ENCODE measurements at places on chromosomes 7 and 10. TPM values are rescaled to one million over a fixed set of nuclear protein-coding genes. Genes with fewer than 3 reads are reported as not detected.

- no peak for DNase-seq
These were observed 994.4 kb upstream of the LRRTM3 start for GRCh38 chr10:65931291-65932070.

GRCh38 chr7:150756858-150757257, 19.6 kb downstream of the GIMAP5 start:
- DNase-seq: no peak

GRCh38 chr7:47932466-47933037, 15.7 kb downstream of the PKD1L1 start:
- no peak for DNase-seq

GRCh38 chr10:91049296-91049987, 128.6 kb upstream of the ANKRD1 start:
- DNase-seq: no peak

DNA sequence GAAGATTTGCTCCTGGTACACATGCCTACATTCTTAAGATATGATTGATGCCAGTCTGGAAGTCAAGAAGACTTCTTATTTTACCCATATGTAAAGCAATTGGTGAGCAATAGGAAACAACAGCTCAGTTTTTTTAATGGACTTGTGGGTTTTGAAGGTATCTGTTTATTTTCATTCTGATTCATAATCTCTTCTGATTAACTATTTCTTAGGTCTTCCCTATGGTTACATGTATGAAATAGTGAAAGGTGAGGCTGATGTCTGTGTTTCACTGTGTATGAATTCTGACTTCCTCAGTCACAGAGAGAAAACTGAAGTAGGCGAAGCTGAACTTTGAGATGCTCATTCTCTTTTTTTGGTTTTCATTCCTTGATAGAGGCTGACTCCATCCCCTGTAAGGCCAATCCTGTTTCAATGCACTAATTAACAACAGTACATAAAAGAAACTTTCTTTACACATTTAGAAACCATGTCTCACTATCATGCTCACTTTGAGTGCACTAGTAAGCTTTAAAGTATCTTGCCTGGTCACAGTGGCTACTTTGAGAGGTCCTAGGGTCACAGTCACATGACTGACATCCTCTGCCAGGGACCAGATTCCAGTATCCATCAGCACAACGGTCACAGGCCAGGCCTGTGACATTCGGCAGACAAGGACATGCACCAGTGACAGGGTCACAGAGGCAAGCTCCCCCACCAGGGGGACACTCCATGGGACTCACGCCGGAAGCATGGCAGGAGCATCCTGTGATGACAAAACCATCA, 59.5 kb upstream of the LAMB1 start:
- no peak for DNase-seq

DNA sequence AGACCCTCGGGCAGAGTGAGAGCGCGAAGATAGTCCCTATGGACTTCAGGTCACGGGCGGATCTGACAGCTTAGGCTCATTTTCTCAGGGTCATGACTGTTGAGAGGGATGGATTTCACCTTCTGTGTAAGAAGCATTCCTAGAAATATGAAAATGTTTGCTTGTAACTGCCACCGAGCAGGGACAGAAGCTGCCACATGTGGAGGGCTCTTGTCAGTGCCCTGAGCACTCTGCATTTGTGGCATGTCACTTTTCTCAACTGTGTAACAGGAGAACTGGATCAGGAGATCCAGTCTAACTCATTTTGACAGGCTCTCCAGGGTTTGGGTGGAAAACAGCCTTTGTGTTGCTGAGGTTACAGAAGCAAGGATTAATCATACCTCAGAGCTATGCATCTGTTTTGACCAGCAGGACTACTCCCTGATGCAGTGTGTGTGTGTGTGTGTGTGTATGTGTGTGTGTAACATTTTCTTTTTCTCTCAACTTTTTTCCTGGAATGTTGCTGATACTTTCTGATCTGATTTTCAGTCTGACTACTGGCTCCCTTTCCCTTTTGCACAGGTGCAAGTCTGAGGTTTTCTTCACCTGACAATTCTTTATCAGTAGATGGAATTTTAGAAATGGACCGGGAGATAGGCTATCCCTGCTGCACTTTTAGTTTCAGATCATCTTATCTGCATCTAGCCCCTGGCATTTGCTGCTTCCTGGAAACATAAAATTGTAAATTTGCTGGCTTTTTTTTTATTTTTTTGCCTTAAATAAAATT, 183.3 kb downstream of the STK31 start:
- DNase-seq: no peak

- DNase-seq: no peak
These were observed 295.0 kb downstream of the PARD3 start for GRCh38 chr10:34520084-34520483.

- no peak for DNase-seq
These were observed 56.5 kb upstream of the CTBP2 start for GRCh38 chr10:125216861-125217260.

DNA sequence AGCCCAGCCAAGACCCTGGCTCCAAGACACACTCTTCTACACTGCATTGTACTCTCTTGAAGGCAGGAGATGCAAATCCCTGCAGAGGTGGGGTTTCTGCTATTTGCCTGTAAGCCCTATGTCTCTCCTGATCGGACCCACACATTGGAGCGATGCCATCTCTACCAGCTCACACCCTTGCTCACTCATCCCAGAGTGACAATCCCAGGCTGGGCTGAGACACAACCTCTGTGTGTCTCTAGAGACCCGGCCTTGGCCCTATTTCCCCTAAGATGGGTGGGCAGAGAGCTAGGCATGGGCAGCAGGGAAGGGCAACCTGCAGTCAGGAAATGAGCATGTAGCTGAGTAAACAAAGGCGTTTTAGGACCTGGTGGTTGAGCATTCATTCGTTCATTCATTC, 25.6 kb downstream of the CCDC3 start:
- no peak for DNase-seq

DNA sequence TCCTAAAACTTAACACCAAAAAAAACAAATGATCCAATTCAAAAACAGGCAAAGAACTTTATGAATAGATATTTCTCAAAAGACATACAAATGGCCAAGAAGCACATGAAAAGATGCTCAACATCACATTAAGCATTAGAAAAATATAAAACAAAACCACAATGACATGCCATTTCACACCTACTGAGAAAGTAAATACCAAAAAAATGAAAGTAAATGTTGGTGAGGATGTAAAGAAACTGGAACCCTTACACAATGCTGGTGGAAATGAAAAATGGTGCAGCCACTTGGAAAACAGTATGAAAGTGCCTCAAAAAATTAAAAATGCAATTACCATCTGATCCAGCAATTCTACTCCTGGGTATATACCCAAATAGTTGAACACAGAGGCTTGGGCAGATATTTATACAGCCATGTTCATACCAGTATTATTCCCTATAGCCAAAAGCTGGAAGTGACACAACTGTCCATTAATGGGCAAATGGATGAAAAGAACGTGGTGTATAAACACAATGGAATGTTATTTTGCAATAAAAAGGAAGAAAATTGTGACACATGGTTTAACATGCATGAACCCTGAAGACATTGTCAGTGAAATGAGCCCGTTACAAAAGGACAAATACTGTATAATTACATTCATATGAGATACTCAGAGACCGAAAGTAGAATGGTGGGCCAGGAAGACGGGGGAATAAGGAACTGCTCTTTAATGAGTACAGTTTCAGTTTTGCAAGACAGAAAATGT, 89.0 kb downstream of the JMJD1C start:
- DNase-seq: no peak

- DNase-seq: no peak
These were observed 25.3 kb upstream of the PWWP2B start for GRCh38 chr10:132371641-132372081.

- no peak for DNase-seq
These were observed 414.2 kb upstream of the PODXL start for GRCh38 chr7:131970602-131971001.

GRCh38 chr7:55308186-55308929, 56.8 kb upstream of the LANCL2 start:
- DNase-seq: no peak

DNA sequence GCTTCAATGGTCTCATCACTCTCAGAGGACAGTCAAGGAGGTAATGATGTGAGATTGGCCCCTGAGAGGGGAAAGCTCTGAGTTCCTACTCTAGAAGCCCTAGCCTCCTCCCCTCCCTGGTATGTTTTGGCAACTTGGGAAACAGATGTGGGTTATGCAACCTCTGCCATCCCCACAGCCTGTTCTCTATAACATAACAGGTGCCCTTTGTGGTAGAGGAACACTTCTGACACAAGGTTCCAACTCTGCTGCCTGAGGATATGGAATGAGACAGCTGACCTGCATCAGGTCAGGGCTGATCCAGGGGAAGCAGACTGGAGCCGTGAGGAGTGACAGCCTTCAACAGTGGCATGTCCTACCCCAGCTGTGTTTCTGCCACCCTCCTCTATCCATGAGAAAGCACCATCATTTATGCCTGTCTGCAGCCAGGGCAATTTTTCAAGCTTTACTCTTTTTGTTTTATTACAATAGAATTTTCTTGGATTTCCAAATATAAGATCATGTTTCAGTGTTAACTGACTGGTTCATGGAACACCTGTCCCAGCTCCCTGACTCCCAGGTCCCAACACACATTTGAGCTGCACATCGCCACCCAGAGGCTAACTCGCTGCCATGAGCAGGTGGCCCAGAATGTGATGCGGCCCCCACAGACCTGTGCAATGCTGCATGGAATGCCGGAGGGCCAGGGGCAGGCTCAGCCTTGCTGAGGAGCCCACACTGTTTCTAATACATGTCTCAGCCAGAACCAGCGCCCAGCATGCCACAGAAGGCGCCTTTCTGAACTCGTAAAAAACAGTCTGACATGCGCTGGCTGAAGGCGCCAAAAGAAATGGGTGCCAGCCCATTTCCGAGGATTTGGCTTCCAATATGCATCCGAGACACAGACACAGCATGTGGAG, 124.8 kb upstream of the CHST15 start:
- DNase-seq: no peak

GRCh38 chr7:139495580-139496125, 12.2 kb upstream of the KLRG2 start:
- DNase-seq: no peak

DNA sequence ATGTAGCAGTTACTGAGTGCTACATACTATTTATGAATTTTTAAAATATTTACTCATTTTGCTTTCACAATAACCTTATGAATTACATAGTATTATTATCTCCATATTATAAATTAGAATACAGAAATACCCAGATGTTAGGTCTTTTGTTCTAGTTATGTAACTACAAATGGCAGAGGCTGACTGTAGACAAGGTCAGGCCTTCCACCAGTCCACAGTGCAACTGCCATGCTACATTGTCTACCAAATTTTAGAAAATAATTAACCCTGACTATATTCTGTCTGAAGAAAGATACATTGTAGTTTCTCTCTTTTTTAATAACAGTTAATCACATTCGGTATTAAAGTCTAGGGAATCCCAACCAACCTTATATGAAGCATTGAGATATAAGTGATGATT, 280.9 kb downstream of the MALRD1 start:
- no peak for DNase-seq

- no peak for DNase-seq
These were observed 39.1 kb upstream of the TNPO3 start for GRCh38 chr7:129093867-129094456.

DNA sequence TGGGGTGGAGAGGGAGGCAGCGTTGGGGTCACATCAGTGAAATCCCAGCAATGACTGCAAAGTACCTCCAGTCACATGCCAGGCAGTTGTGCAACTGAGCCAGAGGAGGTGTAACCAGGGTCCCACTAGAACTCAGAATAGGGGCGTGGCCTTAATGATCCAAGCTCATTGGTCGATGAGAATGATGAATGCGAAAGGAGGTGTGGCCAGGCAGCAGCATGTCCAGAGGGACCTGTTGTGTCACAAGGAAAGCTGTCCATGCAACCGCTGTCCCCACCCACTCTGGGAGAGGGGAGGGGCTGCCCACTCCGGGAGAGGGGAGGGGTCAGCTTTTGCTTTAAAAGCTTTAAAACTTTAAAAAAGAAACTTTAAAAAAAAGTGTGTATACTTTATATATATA, 25.3 kb upstream of the MTPAP start:
- DNase-seq: no peak

DNA sequence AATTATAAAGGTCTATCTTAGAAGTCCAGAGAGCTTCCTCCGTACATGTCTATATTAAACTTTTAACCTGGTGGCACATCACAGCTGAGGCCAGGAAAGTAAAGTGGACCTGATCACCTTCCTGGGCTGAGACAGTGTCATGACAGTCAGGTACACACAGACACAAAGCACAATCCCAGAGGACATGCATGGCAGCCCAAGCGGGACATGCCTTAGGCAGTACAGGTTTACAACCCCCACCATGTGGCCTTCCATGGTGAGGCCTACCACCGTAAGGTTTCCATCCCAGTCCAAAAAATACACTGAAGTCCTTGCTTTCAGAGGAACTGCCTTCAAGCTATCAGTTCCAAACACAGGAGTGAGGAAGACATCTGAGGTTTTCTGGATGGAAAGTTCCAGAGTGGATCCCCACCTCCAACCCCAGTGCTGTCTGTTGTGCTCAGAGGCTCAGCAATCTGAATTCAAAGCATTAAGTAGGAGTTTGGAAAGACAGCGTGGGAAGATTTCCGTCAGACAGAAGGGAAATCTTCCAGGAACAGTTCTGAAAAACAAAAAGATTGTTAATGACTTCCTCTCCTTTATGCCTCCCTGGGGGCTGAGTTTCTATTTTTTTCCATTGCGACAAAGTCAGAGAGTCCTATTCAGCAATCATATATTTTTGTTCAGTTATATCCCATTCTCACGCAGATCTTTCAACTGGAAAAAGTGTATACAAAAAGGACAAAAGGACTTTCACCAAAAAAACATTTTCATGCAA, 20.1 kb downstream of the IFIT3 start:
- DNase-seq: no peak

- DNase-seq: peak; percentile 93
These were observed 12.0 kb downstream of the C10orf62 start for GRCh38 chr10:97601268-97602215.

- DNase-seq: no peak
These were observed 71.4 kb downstream of the TCF7L2 start for GRCh38 chr10:113021268-113022040.

- DNase-seq: no peak
These were observed 152.4 kb upstream of the NRBF2 start for GRCh38 chr10:62980687-62981086.

- DNase-seq: no peak
These were observed 18.4 kb downstream of the C7orf57 start for GRCh38 chr7:48053736-48054135.

GRCh38 chr10:91313796-91314485, 93.5 kb downstream of the PCGF5 start:
- DNase-seq: no peak

GRCh38 chr7:67306331-67306730, 309.7 kb downstream of the TYW1 start:
- no peak for DNase-seq

- no peak for DNase-seq
These were observed 45.7 kb downstream of the MINDY3 start for GRCh38 chr10:15814565-15814964.

GRCh38 chr7:111184987-111185386, 94.1 kb downstream of the LRRN3 start:
- no peak for DNase-seq

ATOH7 gene
- not detected for total RNA-seq

ZNF282 gene
- 16.7 TPM for total RNA-seq

HOXA4 gene
- total RNA-seq: 10.1 TPM

ATRNL1 gene
- 5.6 TPM for total RNA-seq

MTPN gene
- total RNA-seq: 62.4 TPM

BTAF1 gene
- total RNA-seq: 14.7 TPM

SLC26A3 gene
- 0.10 TPM for total RNA-seq

VIPR2 gene
- 3.2 TPM for total RNA-seq

HOXA7 gene
- 4.7 TPM for total RNA-seq

TMEM176B gene
- total RNA-seq: 4.4 TPM

All from psoas muscle (tissue), 8 donors.